ENCODE measurements at places on chromosomes 16 and 17. TPM values are rescaled to one million over a fixed set of nuclear protein-coding genes. Genes with fewer than 3 reads are reported as not detected.

GRCh38 chr17:22268912-22269220 lies 576.5 kb downstream of the KCNJ18 start:
- ATAC-seq = no peak

The CRYBA1 gene
- not detected for total RNA-seq

GRCh38 chr16:86517033-86517432 lies 6.7 kb downstream of the FOXF1 start:
- ATAC-seq = no peak

GRCh38 chr17:77365584-77366186 lies 224.9 kb downstream of the SEC14L1 start:
- peak; percentile 68 for ATAC-seq

The CD300H gene
- total RNA-seq = not detected

The C17orf107 gene
- total RNA-seq = 1.3 TPM

DNA sequence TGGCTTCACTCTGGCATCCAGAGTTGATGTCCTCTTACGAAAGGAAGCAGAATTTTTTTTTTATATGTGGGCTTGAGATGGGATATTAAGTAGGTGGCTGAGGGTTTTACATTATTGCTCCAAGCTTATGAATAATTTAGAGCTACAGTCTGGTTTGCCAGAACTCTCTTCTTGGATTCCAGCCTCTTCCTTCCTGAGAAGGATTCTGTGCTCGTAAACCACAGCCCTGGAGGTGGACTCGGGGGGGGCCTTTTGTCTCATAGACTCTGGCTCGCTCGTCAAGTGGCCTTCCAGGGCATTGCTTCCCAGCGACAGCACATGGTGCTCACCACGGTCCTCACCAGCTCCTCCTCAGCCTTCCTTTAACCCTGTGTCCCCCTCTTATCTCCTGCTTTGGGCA lies 43.2 kb downstream of the TMEM11 start:
- ATAC-seq = no peak

DNA sequence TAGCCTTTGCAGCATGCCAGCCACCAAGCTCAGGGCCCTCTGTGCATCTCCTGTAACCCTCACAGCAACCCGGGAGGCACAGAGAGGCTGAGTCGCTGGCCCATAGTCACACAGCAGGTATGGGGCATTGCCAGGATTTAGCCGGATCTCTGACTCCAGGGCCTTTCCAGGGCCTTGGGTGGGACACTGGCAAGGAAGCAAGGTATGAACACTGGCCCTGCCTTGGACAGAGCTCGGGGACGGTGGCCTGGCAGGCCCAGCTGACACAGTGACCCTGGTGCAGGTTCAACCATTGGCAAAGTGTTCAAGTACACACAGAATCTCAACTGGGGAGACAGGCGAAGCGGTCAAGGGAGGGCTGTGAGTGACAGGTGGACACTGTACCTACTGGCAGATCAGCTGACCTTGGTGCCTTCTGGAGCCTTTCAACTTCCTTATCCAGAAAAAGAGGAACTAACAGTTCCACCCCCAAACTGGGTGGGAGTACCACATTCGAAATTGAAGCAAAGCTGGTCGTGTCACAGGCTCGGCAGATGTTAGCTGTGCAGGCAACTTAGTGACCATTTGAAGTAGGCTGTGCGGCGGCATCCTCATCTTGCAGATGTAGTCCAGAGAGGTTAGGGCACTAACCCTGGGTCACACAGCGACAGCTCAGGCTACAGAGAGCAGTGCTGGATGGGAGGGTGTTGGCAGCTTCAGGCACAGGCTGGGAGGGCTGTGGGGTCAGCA lies 287.4 kb downstream of the SEC14L1 start:
- ATAC-seq = no peak

DNA sequence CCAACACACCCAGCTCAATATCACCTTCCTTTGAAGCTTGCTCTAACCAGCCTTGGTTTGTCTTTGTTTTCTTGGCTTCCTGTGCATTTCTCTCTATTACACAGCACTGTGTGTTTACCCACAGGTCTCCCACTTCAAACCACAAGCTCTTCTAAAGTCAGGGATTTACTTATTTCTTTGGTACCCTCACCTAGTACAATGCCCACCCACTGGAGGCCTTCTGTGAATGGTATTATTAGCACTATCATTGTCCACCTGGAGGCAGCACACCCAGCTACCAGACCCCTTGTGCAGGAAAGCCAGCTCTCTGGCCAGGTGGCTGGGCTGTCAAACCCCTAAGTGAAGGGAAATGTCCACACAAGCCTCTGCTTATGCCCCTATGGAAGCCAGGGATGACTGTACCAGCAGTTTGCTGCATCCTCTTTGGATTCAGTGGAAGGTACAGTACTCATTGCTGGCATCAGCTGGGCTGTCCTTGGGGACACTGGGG lies 9.4 kb upstream of the TOP2A start:
- ATAC-seq = no peak

DNA sequence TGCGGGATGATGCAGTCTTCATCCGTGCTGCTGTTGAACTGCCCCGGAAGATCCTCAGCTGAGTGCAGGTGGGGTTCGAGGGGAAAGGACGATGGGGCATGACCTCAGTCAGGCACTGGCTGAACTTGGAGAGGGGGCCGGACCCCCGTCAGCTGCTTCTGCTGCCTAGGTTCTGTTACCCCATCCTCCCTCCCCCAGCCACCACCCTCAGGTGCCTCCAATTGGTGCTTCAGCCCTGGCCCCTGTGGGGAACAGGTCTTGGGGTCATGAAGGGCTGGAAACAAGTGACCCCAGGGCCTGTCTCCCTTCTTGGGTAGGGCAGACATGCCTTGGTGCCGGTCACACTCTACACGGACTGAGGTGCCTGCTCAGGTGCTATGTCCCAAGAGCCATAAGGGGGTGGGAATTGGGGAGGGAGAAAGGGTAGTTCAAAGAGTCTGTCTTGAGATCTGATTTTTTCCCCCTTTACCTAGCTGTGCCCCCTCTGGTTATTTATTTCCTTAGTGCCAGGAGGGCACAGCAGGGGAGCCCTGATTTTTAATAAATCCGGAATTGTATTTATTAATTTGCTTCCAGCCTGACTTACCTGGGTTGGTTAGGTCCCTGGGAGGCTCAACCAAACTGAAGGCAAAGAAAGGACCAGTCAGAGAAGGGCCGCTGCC lies 5.8 kb downstream of the TRAF4 start:
- ATAC-seq = no peak

DNA sequence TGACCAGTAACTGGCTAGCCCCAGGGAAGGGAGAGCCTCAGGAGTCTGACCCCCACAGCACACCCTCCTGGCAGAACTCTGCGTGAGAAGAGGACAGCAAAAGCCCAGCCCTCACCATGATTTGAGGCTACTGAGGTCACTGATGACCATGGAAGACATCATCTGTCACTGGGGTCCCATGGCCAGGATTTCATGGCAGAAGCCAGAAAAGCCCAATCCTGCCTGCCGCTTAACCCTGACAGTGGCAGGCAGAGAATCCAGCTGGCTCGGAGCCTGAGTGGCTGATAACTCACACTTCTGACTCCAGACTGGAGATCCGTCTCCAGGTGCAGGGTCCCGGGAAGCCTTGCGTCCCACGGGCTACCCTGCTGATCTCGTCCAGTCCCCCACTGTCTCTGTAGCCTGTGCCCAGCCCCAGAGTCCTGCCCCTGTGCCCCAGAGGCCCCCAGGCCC lies 17.5 kb downstream of the GRIN2C start:
- no peak for ATAC-seq

DNA sequence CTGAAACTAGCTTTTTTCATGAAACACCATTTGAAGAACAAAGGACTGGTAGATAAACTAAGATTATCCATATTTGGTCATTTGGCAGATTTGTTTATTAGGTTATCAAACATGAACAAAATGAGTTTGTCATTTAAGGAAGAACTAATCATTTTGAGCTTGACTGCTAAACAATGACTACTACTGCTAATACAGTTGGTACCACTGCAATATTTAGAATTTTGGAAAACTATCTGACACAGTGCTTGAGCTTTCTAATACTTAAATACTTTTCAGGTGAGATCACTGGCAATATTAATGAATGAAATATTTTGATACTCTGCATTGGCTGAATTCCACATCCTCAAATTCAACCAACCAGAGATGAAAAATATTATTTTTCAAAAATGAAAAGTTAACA lies 47.2 kb downstream of the MED13 start:
- no peak for ATAC-seq

The PRR29 gene
- not detected for total RNA-seq

- peak; percentile 53 for ATAC-seq
Observed at GRCh38 chr17:31580706-31581490, 189.4 kb downstream of the RAB11FIP4 start.

The ZNF598 gene
- total RNA-seq = 41.0 TPM

DNA sequence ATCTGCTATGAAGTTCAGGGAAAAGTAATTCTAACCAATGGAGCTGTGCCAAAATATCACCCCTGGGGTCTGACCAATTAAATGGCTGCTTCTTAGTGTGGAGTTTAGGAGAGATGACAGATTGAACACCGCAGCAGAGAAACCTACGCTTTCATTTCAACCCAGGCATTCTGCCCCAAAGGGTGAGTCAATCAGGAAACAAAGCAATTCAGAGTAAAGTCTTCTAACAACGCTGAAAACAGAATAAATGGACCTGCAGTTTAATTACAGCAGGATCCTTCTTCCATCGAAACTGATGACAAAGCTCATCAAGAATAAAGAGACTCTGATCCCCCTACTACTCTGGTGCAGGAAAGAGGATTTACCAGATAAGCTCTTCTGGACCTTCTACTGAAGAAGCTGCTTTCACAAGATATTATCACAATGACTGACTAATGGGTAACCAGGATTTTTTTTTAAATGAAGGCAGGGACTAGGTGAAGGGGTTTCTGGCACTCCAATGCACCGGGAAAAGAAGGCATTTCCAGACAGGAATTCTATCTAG lies 16.7 kb downstream of the RFFL start:
- ATAC-seq = peak; percentile 69

- peak; percentile 95 for ATAC-seq
Observed at GRCh38 chr16:89431158-89431584, 59.2 kb downstream of the ANKRD11 start.

The BCKDK gene
- 21.5 TPM for total RNA-seq

DNA sequence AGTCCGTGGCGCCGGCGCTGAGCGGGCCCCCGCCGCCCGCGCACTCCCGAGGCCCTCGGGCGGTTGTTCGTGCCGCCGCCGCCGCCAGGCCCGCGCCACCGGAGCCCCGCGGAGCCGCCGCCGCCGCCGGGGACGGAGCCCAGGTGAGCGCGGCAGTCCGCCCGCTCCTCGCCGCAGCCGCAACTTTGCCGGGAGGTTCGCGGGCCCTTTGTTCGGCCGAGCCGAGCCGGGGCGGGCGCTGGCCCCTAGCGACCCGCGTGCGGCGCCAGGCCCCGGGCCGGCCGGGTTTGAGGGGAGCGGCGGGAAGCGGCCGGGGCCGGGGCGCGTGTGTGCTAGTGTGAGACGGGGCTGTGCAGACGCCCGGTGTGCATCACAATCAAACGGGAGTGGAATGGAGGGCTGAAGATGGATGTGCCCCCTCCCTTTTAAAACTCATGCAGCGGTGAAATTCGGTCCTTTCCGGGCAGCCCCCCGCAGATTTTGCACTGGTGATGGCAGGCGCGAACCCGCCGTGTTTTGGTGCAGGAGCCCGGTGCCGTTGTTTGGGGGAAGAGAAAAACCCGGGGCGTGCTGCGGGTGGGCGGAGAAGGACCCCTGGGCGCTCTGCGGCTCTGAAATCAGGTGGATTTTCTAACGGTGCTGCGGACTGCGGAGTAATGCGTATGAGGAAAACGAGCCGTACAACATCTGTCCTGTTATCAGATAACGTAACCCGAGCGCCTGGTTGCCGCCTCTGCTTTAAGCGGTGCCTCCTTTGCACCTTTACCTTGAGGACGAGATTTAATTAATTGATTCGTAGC lies 823 bp downstream of the TNRC6C start:
- no peak for ATAC-seq
